Stimulated activated effector memory CD8-positive, alpha-beta T cell treated with anti-CD3 and anti-CD28 coated beads, Interleukin-12 subunit alpha, Interleukin-12 subunit beta, amount 100 ng/mL, for 72 hours (primary cell): ENCODE measurements at places on chromosomes 2 and 18.

DNA sequence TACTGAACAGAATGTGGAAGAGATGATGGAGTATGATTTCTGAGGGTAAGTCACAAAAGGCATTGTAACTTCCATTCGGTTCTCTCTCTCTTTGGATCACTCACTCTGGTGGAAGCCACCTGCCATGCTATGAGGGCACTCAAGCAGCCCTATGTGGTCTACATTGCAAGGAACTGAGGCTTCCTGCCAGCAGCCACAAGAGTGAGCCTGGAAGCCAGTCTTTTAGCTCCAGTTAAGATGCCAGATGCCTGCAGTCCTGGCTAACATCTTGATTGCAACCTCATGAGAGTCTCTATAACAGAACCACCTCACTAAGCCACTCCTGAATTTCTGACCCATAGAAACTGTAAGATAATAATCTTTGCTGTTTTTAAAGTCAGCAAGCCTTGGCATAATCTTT, 935.7 kb downstream of the LRP1B start:
- no peak for DNase-seq

DNA sequence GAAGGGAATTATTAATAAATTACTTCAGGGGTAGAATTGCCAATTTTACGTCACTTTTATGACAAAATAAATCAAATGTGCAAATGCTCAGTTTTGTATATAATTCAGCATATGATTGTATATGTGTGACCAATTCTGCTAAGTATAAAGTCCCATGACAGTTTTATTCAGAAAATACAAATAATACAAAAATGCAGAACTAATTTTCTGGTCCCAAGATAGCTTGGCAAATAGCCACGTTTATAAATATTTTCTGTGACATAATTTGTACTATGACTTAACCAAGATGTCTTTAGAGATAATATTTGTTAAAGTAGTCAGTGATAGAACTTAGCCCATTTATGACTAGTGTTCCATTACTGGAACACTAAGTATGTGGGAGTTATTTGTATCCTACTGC, 24.2 kb upstream of the CAB39 start:
- DNase-seq = no peak

DNA sequence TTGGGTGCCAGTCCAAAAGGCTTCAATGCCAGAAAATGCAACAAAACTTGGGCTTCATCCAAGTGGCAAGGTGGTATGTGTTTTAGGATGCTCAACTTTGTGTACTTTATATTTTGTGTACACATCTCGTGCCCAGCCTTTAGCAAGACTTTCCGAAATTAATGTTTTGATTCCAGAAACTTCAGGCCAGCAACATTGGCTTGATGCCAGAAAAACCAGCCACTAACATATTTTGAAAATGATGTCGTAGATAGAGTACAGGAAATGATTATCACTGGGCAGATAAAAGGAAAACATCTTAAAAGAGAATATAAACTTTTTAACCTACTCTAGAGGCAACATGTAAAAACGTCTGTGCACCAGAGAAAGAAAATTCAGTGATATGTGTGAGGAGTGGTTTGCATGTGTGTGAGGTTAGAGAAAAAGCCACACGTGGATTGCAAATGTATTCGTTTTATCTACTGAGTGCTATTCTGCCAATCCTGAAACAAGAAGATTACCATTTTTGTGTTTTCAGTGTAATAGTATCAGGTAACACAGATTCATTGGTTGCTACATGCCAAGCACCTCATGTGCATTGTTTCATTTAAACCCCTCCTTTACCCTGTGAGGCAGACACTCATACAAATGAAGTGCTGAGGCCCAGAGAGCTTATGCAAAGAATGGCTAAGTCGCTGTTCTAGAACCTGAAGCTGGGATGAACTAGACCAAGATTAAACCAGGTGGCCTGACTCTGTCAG, 264.8 kb downstream of the C1D start:
- no peak for DNase-seq

- DNase-seq = no peak
These were observed 28.5 kb downstream of the IL37 start for GRCh38 chr2:112939425-112939824.

DNA sequence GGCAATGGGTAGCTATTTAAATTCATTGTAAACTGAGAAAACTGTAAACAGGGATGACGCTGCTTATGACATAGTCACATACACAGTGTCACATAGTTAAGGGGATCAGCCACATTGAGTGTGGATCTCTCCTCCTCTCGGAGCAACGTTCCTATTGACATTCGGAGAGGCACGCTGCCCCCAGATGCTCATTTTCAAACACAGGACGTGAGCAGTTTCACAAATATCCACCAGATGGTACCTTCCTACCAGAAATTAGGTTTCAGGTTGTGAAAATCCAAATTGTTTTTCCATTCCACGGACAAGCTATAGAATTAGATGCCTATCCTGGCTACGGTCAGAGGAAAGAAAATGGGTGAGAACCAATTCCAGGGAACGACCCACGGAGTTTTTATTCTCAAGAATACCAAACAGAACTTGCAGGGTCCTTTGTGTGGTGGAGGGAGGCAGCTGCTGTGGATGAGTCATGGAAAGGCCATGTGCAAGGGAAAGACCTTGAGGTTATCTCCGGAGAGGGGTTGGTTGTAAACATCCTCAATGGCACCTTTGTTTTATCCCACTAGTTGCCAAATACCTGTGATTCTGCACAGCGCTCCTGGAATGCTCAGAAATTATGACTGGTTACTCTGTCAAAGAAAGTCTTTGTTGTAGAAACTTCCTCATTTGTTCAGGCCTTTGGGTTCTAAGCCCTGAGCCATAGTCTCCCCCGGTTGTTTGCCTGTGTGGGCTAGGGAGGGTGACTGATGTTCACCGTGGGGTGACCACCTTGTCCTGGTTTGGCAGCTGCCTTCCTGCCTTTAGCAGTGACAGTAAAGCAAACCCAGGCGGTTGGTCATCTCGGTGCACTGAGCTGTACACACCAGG, 88.0 kb downstream of the ACTR3 start:
- no peak for DNase-seq

GRCh38 chr2:131055169-131056065, 37.8 kb downstream of the FAM168B start:
- DNase-seq = no peak

DNA sequence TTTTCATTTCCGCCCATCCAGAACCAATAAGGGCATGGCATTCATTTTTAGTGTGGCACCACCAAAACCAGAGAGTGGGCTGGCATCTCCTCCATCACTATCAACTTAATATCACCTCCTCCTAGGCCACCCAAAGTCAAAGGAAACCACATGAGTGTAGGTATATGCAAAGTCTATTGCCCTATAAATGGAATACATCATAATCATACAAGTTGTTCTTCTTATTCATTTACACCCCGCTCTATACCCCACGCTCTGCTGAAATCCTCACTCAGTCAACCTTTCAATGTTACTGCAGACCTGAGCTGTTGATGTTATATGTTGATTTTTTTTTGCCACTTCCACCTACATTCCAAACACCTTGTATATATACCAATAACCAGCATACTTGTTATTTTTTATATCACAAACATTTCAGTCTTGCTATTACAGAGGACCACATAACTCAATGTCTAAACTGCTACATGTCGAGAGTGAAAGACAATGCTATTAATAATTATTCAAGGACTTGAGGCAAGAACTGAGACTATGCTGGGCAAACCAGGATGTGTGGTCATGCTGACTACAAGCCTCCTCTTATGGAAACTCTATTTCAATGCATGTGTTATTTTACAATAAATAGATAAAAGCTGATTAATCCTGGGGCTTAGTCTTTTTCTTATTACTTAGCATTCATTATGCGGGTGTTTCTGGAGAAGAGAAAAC, 466.5 kb upstream of the ID2 start:
- no peak for DNase-seq

DNA sequence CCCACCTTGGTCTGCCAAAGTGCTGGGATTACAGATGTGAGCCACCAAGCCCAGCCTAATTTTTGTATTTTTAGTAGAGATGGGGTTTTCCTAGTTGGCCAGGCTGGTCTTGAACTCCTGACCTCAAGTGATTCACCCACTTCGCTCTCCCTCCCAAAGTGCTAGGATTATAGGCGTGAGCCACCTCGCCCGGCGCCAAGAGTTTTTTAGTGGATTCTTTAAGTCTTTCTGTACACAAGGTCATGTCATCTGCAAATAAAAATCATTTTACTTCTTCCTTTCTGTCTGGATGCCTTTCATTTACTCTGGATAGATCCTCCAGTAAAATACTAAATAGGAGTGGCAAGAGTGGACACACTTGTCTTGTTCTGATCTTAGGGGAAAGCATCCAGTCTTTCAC, 61.7 kb downstream of the KCMF1 start:
- no peak for DNase-seq

DNA sequence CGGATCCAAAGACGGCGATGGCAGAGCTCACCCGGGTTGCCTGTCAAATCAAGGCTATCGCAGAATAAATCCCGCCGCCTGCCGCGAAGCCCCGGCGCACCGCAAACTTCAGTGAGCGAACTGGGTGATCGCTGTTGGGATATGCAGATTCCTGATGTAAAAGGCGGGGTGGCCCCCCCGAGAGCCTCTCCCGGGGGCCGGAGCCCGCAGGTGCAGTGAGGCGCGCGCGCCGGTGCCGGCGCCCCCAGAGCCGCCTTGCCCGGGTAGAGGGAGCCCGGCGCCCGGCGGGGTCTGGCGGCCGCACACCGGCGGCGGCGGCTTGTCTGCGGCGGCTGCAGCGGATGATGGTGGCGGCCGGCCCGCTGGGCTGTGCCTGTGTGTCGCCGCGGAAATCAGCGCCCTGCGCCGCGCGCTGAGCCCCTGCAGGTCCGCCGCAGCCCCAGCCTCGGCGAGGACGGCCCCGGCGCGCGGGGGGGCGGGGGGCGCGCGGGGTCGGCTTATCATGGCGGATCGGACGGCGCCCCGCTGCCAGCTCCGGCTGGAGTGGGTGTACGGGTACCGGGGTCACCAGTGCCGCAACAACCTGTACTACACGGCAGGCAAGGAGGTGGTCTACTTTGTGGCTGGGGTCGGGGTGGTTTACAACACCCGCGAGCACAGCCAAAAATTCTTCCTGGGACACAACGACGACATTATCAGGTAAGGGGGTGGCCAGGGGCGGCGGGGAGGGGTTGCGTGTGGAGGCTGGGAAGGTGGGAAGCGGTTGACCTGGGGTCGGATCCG, 1.3 kb downstream of the EML6 start:
- DNase-seq = no peak

DNA sequence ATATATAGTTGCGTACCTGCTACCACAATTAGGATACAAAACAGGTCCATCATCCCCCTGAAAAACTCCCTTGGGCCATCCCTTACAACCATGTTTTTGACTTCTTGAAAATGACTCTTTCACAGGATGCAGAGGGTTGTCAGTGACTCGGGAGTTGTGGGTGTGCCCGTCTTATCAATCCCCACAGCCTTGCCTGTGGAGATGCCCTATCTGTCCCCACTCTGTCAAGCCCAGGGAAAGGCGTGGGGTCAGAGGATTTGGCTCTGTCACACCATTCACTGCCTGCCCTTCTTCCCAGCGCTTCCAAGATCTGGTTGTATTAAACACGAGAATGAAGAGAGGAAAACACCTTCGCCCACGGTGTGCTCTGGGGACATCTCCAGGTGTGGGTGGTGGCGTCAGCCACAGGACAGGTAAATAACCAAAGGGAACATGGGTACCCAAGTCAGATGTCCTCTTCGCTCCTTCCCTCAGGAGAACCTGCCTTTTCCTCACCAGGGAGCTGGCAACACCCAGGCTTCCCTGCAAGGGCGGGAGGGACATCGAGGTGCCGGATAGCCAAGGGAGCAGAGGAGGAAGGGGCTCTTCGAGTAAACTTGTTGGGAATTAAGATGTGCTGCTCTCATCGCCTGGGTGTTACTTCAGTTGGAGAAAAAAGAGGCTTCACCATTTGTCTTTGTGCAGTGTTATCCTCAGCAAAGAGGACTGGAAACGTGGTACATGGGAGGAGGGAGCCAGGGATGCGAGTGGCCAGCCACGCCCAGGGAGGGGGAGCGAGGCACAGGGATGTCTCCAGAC, 100.3 kb downstream of the B3GNT2 start:
- no peak for DNase-seq

GRCh38 chr18:63062246-63062645, 257.3 kb downstream of the BCL2 start:
- no peak for DNase-seq

- DNase-seq = no peak
These were observed 93.5 kb downstream of the CAPN13 start for GRCh38 chr2:30713698-30714097.
